ENCODE measurements at places on chromosomes 2 and 18. TPM values are rescaled to one million over a fixed set of nuclear protein-coding genes. Genes with fewer than 3 reads are reported as not detected.

MROH2A gene
- total RNA-seq: not detected

C1QL2 gene
- total RNA-seq: not detected

CENPA gene
- 12.6 TPM for total RNA-seq

CD8B2 gene
- not detected for total RNA-seq

ANKRD62 gene
- total RNA-seq: not detected

RNF125 gene
- 1.3 TPM for total RNA-seq

PLGLB1 gene
- total RNA-seq: not detected

KIAA2012 gene
- not detected for total RNA-seq

TANC1 gene
- total RNA-seq: 34.1 TPM

G6PC2 gene
- not detected for total RNA-seq

ACMSD gene
- total RNA-seq: 0.46 TPM

CFAP210 gene
- total RNA-seq: not detected

FAM124B gene
- total RNA-seq: not detected

ABHD1 gene
- not detected for total RNA-seq

ALPI gene
- total RNA-seq: not detected

ERFE gene
- total RNA-seq: 2.0 TPM

CNTNAP5 gene
- total RNA-seq: not detected

MBOAT2 gene
- 99.3 TPM for total RNA-seq

CAVIN2 gene
- 4.9 TPM for total RNA-seq

KCNF1 gene
- total RNA-seq: 0.35 TPM

DNMT3A gene
- 9.2 TPM for total RNA-seq

TBR1 gene
- total RNA-seq: not detected

ABCB11 gene
- 0.28 TPM for total RNA-seq

LBX2 gene
- 0.56 TPM for total RNA-seq

CD8A gene
- total RNA-seq: not detected

UPP2 gene
- total RNA-seq: not detected

TMEFF2 gene
- 0.19 TPM for total RNA-seq

KCNG2 gene
- not detected for total RNA-seq

CLEC4F gene
- not detected for total RNA-seq

SKA1 gene
- total RNA-seq: 6.5 TPM

All from airway epithelial cell (primary cell).